Right lung (tissue), 10 donors: ENCODE measurements at places on chromosomes 16 and 17. TPM values are rescaled to one million over a fixed set of nuclear protein-coding genes. Genes with fewer than 3 reads are reported as not detected.

The PLXDC1 gene
- 8.7 TPM for polyA plus RNA-seq

DNA sequence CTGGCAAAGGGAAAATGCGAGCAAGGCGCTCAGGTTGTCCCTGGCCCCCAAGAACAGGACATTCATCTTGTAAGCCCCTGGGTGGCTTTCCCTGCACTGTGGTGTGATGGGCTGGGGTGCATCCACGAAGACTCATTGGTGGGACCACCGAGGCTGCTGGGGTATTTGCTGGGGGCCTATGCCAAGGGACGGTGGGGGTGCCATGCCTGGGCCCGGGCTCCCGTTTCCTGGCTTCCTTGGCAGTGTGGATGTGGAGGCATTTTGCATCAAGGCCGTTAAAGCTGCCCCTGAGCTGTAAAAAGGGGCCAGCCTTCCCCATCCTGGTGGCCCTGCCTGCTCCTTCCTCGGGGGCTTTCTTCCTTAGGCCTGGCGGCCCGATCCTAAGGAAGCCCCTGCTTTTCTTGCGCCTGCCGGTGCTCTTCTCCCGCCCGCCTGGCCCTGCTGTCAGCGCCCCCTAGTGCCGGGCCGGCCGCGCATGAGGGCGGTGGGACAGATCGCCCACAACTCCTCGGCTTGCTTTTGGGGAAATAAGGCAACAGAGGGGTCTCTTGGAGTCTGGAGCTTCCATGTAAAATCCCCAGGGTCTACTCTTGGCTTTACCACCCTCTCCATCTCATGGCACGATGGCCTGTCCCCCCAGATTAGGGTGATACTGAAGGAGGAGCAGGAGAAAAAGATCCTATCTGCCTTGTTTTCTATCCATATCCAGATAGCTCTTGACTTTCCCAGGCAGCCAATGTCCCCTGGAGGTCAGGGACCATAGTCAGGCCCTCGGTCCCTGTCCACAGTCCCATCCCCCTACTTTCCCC is 9.8 kb upstream of the TBX2 start:
- no peak for DNase-seq

DNA sequence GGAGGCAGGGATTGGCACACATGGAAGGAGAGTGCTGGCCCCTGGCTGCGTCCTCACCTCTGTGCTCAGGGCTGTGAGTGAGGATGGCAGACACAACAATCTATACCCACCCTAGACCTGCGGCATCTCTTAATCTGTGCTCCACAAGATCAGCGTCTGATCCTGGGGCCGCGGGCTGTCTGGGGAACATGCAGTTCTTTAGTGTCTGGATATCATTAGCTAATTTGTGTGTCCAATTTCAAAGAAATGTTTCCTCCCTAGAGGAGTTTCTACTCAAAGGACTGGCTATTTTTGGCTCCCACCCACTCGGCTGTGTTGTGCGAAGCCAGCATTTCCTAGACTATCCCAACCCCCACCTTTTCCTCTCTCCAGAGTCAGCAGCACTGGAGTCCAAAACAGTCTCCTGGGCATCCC is 93.8 kb downstream of the GRIN2A start:
- DNase-seq: no peak

- DNase-seq: no peak
Observed at GRCh38 chr16:75308011-75308410, 56.6 kb upstream of the BCAR1 start.

- DNase-seq: no peak
Observed at GRCh38 chr17:39674702-39675389, 6.6 kb downstream of the PNMT start.
